Activated naive CD8-positive, alpha-beta T cell treated with anti-CD3 and anti-CD28 coated beads for 36 hours (primary cell): ENCODE measurements at places on chromosomes 2 and 18.

- DNase-seq = no peak
Observed at GRCh38 chr2:10536569-10537133, 88.5 kb upstream of the ODC1 start.

GRCh38 chr18:31658670-31659575 is 25.5 kb downstream of the B4GALT6 start:
- DNase-seq = no peak

- DNase-seq = no peak
Observed at GRCh38 chr2:5537180-5537688, 154.9 kb upstream of the SOX11 start.

- no peak for DNase-seq
Observed at GRCh38 chr2:47218066-47218581, 63.0 kb upstream of the STPG4 start.

DNA sequence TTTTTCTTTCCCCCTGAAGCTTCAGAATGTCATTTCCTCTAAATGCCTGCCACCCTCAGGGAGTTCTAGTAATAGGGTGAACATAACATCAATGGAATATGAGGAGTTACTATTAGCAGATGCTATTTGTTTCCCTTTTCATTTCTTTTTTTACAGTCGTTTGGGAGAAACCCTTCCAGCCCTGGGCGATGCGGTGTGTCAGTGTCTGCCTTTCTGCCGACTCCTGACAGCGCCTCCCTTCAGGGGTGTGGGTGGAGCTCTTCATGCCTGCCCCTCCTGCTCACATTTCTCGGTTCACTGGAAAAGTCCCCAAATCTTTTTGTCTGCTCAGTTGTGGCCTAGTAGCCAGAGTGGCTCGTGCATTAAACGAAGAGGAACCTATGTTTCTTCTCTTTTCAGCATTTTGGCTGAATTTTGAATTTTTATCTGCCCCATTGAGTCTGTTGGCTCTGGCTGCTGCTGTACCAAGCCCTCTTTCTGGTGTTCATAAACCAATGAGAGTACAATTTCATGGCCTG is 72.3 kb downstream of the FMNL2 start:
- DNase-seq = no peak

GRCh38 chr2:241425368-241425767 is 69.3 kb downstream of the FARP2 start:
- no peak for DNase-seq

- DNase-seq = no peak
Observed at GRCh38 chr2:14723684-14724083, 91.2 kb downstream of the LRATD1 start.

DNA sequence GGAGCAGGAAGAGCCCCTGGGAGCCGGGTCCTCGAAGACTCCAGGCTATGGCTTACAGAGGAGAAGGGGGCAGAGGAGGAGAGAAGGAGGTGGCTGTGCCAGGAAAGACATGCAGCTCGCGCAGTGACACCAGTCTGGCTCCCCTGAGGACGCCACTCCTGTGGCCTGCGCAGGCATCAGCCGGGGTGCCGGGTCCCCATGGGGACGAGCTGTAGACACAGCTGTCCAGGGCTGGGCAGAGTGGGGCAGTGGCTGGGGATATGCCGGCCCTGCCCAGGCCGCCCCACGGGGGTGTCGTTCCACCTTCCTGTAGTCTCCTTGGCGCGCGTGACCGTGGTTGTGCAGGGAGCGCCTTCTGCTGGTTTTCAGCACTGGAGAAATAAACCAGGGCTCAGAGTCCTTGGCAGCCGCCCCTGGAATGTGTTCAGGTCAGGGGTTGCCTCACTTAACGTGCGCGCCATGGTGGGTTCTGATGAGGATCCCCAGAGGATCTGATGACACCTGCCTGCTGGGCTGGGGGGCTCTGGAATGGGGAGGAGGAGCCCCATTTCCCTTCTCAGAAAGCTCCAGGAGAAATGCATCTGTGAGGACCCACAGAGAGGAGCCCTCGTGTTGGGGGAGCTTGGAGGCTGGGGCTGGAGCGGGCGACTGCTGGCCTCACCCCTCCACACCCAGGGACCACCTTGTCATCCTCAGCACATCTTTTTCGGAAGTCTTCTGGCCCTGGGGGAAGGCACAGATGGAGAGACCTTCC is 26.7 kb downstream of the RAMP1 start:
- DNase-seq = no peak

DNA sequence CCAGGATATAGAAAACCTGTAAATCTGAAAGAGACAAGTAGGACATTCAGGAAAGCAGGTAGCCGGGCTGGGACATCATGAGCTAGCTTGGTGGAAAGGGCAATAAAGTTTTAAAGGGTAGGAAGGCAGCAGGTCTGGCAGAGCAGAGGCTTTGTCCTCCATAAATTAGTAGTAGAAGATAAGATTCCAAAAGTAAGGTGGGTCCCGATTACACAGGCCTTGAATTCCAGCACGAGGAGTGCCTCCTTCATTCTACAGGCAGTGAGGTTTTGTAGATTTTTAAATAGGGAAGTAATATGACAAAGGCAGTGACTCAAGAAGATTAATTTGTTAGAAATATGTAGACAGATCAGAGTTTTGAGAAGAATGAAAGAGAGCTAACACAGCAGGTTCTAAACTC is 160.7 kb downstream of the DTNB start:
- DNase-seq = no peak

DNA sequence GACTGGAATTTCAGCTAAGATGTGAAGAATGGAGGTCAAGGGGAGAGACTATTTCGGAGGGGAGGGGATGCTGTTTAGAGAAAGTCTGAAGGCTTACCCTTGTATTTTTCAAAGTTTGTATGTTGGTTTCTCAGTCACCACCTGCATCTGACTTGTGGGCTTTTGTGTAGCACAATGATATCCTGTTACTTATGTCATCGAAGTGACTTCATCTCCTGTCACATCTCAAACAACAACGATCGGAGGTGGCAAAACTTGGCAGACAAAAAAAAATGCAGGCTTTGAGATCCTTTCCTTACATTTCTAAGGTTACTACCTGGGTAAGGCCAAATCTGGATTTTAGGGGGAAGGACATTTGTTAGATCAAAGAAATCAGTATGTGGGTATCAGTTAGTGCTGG is 11.7 kb upstream of the CXCR4 start:
- DNase-seq = no peak

- DNase-seq = no peak
Observed at GRCh38 chr2:101961338-101962191, 30.2 kb upstream of the IL1R2 start.

DNA sequence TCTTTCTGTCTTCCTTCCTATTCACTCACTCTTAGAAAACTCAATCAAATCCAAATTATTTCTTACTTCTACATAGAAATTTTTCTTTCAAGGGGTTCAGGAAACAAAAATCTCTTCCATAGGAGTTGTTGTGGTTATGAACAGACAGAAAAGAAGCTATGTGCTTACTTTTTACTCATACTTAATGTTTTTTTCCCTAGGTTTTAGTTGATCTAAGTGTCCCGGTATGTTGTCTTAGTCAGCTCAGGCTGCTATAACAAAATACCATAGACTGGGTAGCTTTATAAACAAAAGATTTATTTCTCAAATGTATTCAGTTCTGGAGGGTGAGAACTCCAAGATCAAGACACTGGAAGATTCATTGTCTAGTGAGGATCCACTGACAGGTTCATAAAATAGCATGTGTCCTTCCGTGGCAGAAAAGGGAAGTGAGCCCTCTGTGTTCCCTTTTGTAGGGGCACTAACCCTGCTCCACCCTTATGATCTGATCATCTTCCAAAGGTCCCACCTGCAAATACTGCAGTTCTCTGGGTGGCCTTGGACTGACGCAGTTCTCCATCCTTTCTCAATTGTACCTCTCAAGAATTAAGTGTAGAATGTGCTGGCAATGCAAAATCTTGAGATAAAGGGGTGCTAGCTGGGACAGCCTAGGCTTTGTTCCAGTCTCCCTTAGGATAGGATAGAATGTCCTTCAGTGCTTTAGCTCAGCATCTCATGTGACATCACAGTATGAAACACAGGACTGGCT is 14.4 kb upstream of the VRK2 start:
- no peak for DNase-seq

DNA sequence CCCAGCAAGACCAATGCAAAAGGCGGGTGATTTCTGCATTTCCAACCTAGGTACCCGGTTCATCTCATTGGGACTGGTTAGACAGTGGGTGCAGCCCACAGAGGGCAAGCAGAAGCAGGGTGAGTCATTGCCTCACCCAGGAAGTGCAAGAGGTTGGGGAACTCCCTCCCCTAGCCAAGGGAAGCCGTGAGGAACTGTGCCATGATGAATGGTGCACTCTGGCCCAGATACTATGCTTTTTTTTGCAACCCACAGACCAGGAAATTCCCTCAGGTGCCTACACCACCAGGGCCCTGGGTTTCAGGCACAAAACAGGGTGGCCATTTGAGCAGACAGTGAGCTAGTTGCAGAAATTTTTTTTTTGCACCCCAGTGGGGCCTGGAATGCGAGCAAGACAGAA is 662.6 kb upstream of the ACVR2A start:
- DNase-seq = peak; percentile 22

GRCh38 chr2:222504191-222504590 is 79.8 kb downstream of the SGPP2 start:
- DNase-seq = no peak

DNA sequence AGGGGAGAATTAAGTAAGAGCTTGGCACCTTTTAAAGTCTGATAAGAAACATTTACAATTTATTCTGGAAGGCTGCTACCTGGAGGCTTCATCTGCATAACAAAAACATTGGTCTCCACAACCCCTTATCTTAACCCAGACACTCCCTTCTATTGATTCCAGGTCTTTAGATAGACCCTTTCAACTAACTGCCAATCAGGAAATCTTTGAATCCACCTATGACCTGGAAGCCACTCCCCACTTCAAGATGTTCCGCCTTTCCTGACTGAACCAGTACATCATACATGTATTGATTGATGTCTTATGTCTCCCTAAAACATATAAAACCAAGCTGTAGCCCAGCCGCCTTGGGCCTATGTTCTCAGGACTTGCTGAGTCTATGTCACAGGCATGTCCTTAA is 289.4 kb downstream of the AGPS start:
- DNase-seq = no peak

DNA sequence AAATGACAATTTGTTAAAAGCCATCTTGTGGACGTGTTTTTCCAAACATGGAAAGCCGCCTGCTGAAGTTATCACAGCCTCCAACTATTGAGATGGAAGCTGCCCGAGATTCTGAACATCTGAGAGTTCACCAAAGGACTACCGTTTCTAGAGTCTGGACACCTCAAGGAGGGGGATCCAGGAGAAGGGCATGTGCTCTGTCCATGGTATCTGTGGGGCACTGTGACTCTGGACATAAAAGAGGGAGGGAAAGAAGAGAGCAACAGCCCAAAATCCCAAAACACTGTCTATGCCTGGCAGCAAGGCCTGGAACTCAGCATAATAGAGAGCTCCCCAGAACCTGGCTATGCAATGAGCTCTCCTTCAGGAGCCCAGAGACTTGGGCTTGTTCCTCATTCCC is 319.9 kb downstream of the EN1 start:
- no peak for DNase-seq

DNA sequence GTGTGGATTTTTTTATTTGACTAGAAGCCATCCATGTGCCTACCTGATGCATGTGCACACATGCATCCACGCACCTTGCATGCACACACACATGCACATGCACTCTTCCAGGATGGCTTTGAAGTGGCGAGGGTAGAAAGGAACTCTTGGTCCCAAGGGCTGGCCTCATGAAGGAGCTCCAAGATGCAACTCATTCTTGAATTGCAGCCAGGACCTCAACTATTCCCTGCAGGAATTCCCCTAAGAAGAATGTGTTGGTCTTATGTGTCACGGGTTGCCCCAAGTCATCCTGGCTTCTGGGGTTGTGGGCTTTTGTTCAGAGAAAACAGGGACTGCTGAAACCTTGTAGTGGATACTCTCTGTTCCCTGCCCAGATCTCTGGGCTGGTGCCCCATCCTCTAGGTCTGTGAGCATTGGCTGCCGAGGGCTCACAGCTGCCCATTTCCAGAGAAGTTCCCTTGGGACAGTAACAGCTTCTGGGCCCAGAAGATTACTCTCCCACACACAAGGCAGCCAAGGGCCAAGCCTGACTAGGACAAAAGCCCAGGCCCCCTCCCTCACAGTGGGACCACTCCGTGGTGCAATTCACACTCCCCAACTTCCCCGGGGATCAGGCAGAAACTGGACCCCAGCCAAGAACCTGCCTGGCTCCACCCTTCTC is 137.6 kb downstream of the COPS8 start:
- DNase-seq = no peak

- no peak for DNase-seq
Observed at GRCh38 chr2:160721089-160722040, 227.8 kb upstream of the RBMS1 start.

GRCh38 chr2:200800458-200800857 is 11.3 kb upstream of the BZW1 start:
- DNase-seq = no peak

- no peak for DNase-seq
Observed at GRCh38 chr2:37201208-37201607, 4.9 kb downstream of the CEBPZOS start.

- peak; percentile 41 for DNase-seq
Observed at GRCh38 chr2:65129286-65129825, 550 bp downstream of the RAB1A start.

GRCh38 chr2:115946891-115947290 is 1504.5 kb downstream of the DPP10 start:
- DNase-seq = no peak

DNA sequence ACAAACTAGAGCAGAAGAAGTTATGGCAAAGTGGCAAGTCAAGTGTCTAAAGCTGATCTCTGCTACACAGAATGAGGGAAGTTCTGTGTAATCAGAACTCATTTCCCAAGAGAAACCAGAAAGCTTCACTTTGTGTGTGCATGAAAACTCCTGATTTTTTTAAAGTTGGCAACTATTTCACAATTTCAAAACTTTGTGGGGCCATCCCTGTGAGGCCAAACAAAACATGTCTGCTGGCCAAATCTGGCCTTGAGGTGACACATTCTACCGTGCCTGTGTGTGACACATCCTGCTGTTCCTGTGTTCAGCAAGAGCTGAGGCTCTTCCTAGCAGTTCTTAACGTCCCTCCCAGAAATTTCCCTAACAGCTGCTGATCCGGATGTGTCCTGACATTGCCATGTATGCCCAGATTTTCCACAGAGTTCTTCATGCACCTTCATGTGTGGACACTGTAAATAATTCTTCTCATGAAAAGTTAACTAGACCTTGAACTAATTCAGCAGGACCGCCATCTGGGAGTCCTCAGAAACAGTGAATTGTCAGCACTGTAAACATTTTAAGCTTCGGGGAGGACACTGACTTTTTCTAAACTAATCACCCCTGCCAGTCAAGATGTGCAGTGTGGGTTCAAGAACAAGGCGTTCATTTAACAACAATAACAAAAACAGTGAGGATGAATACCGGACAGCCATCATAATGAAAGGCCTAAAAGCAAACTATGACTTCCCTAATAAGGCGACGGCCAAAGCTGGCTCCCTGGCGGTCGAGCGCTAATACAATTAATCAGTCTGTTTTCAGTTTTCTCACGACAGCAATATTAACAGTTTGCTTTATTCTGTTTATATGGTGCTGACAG is 99.0 kb downstream of the PLEKHM3 start:
- no peak for DNase-seq

DNA sequence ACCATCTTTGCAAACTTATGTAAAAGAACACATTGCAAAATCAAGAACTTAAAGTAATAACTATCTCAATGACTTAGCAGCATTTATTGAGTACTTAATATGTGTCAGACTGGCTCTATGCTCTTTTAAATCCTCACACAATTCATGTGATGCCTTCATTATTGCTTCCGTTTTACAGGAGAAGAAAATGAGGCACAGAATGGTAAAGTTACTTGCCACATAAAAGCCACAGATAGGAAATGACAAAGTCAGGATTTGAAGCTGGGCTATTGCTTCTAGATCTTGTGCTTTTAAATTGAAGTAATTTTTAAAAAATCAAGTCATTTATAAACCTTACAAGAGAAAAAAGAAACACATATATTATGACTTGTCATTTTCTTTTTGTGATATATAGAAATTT is 174.2 kb downstream of the WDR7 start:
- no peak for DNase-seq
